ENCODE measurements at places on chromosomes 2 and 18.
A peak's percentile ranks its signal among the peaks of the same experiment; 100 is the strongest.

DNA sequence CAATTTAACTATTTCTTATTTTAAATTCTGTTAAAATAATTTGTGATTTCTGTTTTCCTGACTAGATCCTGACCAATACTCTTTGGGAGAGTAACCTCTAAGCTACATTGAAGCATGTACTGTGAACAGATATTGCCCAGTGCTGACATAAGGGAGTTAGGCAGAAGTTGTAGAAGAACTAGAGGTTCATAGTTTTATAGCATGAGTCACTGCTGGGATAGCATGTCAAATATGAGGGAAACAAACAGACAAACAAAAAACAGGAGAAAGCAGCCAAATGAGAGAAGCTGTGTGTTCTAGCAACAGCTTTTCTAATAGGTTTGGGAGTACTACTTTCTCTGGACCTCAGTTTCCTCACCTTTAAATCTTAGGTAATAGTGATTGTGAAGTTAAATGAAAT lies 72.4 kb downstream of the CERS6 start:
- DNase-seq: no peak

DNA sequence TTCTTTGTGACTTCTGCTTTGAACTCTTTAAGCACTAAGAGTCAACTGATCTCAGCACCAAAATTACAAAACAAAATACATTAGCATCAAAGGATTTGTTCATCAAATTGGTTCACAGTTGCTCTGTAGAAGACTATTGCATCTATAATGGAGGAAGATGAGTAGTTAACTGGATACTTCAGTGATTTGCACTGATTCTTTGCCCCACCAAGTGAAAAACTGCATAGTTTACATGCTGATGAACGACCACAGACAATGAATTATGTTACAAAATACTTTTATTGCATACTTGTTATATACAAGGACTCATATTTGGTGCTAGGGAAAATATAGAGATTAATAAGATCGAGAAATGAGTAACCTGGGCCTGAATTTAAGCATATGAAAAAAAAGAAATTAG lies 107.2 kb downstream of the SCG2 start:
- no peak for DNase-seq

- no peak for DNase-seq
Observed at GRCh38 chr2:65782996-65783650, 350.7 kb upstream of the SPRED2 start.

DNA sequence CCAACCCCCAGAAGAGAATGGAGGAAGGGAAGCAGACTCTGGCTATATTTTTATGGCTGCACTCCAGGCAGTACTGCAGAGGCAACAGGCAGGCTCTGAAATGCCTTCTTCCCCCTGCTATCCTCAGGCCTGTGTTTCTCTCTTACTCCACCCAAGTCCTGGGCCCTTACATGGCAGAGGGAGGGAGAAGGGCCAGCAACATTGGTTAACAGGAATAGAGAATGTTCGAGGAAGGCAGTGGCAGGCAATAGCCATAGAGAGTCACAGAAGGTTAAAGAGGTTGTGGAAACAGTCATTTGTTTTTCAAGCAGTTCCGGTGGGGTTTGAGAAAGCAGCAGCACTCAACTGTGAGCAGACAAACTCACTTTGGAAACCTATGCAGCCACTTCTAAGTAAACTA lies 15.1 kb upstream of the DARS1 start:
- DNase-seq: no peak

- no peak for DNase-seq
Observed at GRCh38 chr2:219592736-219593135, 4.9 kb upstream of the STK11IP start.

GRCh38 chr18:8808001-8808400 lies 102.6 kb downstream of the MTCL1 start:
- no peak for DNase-seq

DNA sequence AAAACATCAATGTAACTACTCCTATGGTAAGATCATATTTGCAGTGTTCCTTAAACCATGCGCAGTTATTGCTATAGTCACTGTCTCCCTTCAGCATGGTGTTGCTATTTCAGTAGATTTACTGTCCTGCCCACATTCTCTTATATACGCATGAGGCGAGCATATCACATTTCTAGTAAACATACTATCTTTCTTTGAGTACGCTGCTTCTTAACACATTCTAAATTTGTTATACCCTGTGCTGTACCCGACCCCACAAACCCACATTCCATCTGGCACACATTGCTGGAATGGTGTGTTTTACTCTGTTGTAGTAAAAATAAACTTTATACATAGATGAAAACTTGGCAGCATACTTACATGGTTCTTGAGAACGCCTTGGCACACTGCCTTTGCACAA lies 163.3 kb downstream of the QPCT start:
- no peak for DNase-seq

GRCh38 chr2:18651842-18652774 lies 62.7 kb upstream of the NT5C1B start:
- no peak for DNase-seq

DNA sequence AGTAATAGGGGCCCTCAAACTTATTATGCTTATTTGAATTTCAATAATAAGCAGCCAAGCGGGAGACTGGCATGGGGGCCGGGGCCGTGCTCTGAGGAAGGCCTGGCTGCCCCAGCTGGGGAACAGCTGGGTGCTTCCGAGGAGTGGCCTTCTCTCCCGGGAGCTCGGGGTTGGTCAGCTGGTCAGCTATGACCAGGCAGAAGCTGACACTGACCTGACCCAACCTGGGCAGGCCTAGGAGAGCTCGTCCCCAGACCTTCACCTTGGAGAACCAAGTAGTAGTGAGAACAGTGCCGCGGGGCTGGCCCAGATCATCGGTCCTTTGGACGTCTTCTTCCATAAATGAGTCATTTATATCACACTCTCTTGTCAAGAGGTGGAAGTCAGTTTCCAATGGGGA lies 36.1 kb downstream of the RRM2 start:
- no peak for DNase-seq

DNA sequence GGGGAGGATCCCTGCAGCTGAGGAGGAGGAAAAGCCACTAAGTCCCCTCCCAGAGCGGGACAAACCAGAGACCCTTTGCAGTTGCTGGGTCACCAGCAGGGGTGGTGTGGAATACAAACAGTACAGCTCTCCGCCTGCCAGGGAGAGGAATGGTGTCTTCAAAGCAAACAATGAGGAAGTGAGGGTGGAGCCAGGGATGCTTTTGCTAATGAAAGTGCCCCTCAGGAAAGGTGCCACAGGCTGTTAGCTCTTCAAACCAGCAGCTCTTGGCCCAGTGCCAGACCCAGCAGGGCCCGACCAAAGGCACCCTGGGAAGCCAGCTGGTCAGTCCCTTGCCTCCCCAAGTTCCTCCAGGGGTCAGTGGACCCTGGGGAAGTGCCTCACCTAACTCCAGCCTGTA lies 102.8 kb downstream of the HIBCH start:
- peak; percentile 41 for DNase-seq

- no peak for DNase-seq
Observed at GRCh38 chr2:121776885-121777698, 21.6 kb downstream of the TSN start.

DNA sequence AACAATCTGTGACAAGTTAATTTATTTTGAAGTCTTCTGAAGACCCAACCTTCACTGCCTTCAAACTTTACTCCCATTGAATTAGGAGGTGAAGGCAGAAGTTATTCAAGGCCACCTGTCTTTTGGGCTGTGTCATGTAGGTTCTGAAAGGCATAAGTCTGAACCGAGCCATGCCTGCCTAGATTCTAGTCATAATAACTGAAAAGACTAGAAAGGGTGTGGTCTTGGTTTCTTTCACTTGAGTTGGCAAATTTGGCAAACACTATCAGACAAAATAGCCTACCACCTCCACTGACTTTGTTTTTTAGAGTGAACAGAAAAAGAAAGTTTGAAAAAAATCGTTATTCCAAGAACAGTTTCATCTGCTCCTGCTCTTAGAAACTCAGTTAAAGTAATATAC lies 38.4 kb downstream of the PPM1B start:
- DNase-seq: no peak

DNA sequence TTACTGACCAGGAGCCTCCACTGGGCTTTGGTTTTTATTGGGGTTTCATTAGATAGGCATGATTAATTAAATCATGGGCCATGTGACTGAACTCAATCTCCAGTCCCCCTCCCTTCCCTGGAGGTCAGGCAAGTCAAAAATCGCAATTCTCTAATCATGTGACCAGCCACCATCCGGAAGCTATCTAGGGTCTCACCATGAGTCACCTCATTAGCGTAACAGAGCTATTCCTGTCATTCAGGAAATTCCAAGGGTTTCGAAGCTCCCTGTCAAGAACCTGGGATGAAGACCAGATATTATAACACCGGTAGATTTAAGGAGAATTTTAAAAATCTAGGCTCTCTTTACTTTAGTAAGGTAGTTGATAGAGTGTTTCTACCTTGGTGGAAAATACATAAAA lies 180.3 kb upstream of the TCF4 start:
- DNase-seq: no peak

DNA sequence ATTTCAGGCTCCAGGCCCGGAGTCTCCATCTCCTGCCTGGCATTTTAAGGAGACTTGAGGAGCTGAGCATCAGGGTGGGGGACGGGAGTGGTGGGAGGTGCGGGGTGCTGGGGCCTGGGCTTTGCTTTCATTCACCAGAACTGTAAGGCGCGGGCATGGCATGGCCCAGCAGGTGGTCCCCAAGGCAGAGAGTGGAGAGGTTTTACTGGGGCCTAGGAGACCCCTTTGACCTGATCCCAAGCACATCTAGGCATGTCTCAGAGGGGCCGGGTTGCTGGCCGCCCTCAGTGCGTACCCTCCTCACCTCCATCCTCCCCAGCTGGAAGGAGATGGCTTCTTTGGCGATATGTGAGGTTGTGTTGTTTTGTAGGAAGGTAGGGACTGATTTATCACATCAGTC lies 172.5 kb downstream of the KLHL29 start:
- no peak for DNase-seq

- DNase-seq: no peak
Observed at GRCh38 chr18:58268849-58269248, 224.8 kb downstream of the NEDD4L start.

DNA sequence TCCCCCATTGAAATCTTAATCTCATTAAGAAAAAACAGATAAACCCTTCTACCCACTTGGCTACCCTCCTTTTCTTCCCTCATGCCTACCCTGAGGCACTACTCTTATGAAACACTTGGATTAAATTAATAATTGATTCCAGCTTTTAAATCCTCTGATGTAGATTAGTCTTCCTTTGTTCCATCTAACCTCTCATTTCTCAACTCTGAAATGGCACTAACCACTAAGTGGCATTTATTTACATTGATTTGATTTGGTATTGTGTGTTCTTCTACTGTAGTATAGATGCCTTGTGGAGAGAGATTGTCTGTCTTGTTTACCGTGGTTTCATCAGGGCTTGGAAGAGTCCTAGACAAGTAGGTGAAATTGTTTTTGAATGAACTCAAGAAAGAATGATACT lies 26.7 kb downstream of the ITGA4 start:
- DNase-seq: no peak

GRCh38 chr2:69837533-69837932 lies 8.1 kb downstream of the GMCL1 start:
- no peak for DNase-seq

DNA sequence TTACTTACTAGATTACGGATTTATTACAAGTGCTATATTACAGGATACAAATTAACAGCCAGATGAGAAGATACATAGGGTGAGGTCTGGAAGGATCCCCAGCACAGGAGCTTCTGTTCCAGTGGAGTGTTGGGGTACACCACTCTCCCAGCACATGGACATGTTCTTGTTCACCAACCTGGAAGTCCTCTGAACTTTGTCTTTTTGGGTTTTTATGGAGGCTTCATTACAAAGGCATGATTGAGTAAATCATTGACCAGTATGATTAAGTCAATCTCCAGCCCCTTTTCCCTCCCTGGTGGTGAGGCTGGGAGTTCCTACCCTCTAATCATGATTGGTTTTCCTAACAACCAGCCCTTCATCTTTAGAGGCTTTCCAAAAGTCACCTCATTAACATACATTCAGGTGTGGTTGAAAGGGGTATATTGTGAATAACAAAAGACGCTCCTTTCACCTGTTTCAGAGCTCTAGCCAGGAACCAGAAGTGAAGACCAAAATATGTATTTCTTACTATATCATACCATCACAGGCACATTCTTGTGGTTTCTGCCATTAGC lies 38.3 kb downstream of the APLF start:
- no peak for DNase-seq

DNA sequence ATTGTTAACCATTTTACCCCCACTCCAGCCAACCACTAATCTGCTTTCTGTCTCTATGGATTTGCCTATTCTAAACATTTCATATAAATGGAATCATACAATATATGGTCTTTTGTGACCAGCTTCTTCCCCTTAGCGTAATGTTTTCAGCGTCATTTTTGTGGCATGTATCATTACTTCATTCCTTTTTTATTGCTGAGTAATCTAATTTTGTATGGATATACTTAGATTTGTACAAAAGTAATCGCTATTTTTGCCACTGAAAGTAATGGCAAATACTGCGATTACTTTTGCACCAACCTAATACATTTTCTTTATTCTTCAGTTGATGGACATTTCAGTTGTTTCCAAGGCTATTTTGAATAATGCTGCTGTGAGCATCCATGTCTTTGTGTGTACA lies 227.6 kb downstream of the WDR7 start:
- DNase-seq: no peak

GRCh38 chr2:54512663-54513362 lies 56.7 kb downstream of the SPTBN1 start:
- no peak for DNase-seq

DNA sequence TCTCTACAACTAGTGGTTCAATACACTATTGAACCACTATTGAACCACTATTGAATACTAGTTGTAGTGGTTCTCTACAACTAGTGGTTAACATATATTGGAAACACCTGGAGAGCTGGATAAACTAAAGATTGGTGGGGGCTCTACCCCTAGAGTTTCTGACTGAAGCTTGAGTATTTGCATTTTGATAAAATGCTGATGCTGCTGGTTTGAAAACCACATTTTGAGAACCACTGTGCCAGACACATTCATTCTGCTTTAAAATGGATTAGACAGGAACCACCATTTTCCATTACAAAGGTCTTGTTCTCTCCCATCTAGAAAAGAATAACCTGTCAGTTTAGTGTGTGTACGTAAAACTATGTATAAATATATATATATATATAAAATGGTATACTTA lies 133.3 kb downstream of the TMEM247 start:
- DNase-seq: no peak

Data from left ventricle myocardium inferior (tissue), 1 donor.